ENCODE measurements at places on chromosomes 16 and 17.

DNA sequence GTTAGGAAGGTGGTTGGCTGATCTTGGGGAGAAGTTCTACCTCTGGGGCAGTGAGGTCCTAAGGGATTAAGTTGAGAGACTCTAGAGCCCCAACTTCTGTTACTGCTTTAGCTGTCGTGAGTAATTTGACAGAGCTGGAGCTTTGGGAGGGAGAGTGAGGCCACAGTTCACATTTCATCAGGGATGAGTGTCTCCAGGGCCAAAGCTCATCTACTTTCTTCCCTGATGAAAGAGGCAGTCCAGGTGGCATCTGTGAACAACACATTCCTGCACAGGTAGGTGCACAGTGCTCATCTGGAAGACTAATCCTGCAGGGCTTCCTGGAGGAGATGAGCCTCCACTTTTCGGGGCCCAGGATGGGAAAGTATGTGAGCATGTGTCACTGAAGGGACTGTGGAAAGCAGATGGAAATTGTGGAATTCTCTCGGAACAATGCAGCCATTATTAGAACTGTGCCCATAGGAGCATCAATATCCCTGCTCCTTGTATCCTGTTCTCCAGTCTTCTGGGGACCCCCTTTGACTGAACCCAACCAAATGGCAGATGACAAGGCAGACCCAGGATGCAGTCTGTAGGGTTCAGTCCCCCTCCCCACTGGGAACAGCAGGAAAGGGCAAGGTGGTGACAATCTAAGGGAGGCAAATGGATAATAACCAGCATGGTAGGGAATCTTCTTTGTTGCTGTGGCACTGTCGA is 9.0 kb downstream of the DYNLL2 start:
- DNase-seq = no peak

GRCh38 chr17:75548813-75549212 is 23.3 kb downstream of the LLGL2 start:
- DNase-seq = no peak

DNA sequence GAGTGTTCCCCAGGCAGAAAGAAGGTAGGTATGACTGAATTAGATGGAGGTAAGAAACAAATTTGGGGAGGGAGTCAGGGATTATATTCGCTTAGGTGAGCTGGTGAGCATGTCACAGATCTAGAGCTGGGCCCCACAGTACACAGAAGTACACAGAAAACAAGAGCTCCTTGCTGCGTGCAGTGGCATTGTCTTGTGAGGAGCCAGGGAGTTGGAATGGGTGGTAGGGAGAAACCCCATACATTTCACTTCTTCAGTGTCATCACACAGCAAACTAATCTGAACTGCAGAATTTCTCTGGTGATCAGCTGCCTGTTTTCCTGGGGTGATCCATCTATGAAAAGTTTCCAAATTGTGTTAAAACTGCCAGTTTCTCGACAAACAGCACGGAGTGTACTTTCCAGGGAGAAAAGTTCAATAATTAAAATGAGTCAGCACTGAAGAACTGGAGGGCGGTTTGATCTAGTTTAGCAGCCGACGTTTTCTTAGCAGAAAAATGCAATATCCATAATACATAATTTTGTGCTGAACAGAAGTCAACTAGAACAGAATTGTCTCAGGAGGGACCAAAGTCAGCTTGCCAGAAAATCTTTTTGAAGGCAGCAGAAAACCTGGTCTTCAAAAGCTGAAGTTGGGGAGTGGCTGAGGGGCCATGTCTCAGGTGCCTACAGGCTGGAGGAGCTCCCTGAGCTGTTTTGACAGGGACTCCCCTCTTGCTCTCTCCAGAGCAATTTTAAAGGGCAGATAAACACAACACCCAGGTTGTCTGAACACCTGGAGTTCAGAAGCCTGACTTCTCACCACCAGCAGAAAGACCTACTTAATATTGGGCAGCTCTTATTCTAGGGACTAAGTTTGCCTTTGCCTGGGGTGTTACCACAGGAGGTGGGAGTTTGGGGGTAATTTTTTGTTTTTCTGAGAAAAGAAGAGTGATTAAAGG is 448.6 kb downstream of the CA10 start:
- DNase-seq = no peak

DNA sequence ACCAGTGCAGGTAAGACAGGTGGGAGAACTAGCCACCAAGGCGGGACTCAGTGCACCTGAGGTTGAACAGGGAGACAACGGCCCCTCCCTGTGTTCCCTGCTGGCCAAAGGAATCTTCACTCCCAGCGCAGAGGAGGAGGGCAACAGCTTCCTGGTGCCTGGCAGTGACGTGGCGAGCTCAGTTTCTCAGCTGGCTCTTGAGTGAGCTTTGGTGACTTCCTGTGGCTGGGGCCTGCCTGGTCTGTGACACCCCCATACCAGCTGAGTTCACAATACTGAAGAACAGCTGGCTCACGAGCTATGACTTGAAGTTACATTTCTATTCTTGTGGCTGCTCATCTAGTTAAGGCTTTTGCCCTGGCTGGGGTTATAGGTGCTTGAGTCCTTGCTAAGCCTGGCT is 26.1 kb downstream of the WNT9B start:
- DNase-seq = no peak

GRCh38 chr17:74770498-74771318 is 5.4 kb downstream of the NAT9 start:
- DNase-seq = peak; percentile 54

DNA sequence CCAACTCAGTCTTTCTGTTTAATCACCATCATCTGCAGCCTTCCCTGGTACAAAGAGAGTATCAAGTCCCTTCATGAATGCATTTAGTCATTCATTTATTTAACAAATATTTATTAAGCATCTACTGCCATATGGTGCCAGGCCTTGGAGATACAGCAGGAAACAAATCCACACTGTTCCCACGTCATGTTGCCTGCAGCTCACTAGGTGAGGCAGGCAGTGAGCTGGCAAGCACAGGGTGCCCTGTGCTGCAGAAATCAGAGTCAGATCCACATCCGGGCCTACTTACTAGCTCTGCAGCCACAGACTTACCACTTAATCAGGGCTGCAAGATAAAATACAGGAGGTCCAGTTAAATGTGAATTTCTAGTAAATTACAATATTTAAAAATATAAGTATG is 38.5 kb upstream of the CES5A start:
- DNase-seq = no peak

DNA sequence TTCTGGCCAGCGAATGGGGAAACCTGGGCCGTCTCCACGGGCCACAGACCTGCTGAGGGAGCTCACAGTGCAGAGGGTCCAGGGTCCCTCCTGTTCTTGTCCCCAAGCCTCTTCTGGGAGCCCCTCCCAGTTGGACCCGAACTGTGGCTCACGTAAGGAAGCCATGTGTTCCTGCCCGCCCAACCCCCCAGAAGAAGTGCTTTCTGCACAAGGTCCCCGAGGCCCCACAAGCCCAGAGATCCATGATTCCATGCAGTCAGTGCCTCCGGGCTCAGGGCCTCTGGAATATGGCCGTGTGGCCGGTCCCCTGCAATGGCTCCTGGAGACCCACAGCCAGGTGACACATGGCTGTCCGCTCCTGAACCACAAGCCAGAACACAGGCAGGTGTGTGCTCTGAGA is 272.4 kb downstream of the C16orf95 start:
- DNase-seq = no peak

DNA sequence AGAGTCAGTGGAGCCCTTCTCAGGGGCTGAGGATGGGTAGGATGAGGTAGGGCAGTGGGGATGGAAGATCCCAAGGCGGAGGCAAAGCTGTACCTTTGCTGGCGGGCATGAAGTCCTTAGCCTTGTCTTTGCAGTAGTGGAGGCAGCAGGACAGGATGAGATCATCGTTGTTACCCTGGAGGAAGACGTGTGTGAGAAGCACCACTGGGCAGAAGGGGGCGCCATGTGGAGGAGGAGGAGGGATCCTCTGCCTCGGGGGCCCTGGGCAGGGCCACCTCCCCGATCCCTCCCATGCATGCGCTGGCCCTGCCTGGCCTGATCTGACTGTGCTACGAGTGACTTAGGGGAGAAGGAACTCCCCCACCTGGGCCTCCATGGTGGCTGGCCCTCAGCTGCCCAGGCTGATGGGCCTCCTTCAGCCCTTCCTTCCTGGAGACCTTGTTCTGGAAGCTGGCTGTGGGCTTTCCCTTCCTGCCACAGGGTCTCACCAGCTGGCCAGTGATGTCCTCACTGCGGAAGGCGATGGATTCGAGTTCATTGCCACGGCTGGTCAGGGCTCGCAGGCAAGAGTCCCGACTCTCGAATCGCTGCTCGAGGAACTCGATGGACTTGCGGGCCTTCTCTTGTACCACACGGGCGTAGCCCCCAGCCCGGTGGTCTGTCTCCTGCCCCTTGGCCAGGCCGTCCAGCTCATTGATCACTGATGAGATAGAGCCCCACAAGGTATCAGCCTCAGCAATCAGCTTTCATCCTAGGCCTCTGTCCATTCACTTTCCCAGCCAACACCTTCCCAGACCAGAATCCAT is 10.3 kb downstream of the HIC1 start:
- no peak for DNase-seq

DNA sequence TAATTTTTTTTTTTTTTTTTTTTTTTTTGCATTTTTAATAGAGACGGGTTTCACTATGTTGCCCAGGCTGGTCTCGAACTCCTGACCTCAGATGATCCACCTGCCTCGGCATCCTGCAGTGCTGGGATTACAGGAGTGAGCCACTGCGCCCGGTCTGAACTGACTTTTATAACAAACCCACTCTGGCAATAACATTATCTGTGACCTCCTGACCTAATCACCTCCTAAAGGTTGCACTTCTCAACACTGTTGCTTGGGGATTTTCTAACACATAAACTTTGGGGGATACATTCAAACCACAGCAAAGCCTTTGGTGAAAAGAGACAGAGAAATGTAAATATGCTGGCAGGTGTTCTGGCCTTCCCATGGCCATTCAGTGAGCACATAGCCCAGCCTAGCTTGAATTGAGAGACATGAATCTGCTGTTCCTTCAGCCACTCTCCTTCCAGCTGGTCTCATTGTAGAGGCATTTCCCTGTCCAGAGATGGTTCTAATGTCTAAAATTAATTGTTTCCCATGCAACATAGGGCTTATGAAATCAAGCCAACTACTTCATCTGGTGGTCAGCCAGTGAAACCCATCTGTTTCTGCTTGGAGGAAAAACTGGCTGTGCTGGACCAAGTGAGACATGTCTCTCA is 28.3 kb downstream of the LYRM1 start:
- DNase-seq = no peak

DNA sequence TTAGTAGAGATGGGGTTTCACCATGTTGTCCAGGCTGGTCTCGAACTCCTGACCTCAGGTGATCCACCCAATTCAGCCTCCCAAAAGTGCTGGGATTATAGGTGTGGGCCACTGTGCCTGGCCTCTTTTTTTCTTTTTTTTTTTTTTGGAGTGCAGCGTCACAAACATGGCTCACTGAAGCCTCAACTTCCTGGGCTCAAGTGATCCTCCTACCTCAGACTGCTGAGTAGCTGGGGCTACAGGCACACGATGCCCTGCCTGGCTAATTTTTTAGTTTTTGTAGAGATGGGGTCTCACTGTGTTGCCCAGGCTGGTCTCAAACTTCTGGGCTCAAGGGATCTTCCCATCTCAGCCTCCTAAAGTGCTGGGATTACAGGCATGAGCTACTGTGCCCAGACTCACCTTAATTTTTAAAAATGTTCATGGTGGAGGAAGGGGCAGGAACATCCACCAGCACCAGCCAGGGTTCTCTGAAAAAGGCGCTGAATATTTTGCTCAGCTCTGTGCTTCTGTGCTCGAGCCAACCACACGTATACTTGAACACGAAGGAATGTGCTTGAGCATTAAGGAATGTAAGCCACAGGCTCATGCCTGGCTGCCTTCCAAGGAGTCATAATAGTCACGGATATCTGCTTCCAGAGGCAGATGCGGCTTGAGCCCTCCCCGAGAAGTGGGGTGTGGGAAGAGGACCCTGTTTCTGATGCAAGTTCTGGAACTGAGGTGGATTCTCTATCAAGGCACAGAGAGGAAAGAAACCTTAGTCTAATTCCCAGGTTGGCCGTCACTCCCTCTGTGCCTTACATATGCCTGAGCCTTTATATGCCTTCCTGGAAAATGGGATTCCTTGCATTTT is 65.5 kb upstream of the CREBBP start:
- no peak for DNase-seq

DNA sequence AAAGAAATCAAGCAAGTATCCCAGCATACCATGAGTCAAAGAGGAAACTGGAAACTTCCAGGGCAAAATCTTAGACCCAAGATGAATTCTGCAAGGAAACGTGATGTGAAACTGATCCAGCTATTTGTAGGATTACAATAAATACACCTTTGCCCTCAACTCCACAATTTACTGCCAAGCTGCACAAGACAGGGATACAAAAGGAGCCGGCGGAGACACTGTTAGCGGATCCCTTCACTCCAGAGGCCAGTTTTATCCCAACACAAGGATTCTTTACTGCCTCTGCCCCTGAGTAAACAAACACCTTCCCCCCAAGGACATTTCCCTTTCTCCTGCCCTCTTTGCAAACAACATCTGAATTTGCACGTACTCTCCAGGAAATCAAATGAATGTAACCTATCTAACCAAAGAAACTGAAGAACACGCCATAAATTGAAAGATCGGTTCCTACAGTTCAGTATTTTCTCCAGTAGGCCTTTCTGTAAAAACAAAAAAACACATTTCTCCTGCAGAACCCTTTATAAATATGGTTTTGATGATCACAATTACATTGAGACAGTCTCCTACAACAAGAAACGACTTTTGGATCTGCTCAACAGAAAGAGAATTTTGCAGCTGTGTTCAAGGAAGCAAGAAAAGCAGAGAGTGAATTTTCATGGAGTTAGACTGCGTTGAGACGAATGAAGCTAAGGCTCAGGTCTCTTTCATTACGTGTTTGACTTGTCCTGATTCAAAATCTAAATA is 1.4 kb upstream of the CBX2 start:
- no peak for DNase-seq

DNA sequence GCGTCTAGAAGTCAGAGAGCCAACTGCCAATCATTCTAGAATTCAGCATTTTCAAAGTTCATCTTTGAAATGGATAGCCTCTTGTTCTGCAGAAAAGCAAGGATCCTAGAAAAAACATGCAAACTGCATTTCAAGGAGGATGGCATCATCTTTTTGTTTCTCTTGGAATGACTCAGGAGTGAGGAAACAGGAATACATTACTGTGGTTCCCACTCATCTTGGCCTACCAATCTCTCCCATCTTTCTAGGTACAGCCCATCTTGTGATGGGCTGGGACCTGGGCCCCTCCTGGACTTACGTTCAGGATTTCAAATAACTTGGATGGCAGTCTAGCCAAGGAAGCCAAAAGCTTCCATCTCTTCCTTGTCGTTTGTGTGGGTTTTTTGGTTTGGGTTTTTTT is 363.4 kb downstream of the CDH13 start:
- no peak for DNase-seq

DNA sequence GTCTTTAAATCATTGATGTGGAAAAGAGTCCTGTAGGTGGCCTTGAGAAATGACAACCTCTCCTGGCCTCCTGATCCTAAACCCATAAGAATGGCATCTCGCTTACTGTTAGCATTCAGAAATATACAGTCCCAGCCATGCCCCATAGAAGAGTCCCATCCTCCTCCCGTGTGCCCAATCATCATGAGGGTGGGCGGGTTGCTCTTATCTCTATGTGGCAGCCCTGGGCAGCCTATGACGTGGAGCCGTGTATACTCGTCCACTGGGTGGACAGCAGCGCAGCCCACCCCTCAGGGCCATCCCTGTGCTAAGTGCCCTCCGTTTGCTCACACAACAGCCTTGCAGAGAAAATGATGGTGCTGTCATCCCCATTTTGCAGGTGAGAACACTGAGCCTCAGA is 105.3 kb downstream of the AMFR start:
- no peak for DNase-seq
